ENCODE measurements at places on chromosomes 5 and 9. TPM values are rescaled to one million over a fixed set of nuclear protein-coding genes. Genes with fewer than 3 reads are reported as not detected.

The SPINK6 gene
- total RNA-seq = not detected

The LHX3 gene
- total RNA-seq = not detected

The MARCHF11 gene
- not detected for total RNA-seq

The SHB gene
- total RNA-seq = 54.5 TPM

The ROPN1L gene
- 0.26 TPM for total RNA-seq

The SPATA31D4 gene
- total RNA-seq = not detected

The SLC6A18 gene
- total RNA-seq = not detected

The RBM27 gene
- 14.2 TPM for total RNA-seq

The MARCHF3 gene
- total RNA-seq = 48.2 TPM

The ERCC6L2 gene
- 36.6 TPM for total RNA-seq
